ENCODE measurements at places on chromosomes 12 and 14. TPM values are rescaled to one million over a fixed set of nuclear protein-coding genes. Genes with fewer than 3 reads are reported as not detected.

GRCh38 chr12:121792607-121793439 is 665 bp downstream of the RHOF start:
- DNase-seq, result peak; percentile 79

GRCh38 chr14:72970058-72970630 is 43.9 kb downstream of the DCAF4 start:
- no peak for DNase-seq

DNA sequence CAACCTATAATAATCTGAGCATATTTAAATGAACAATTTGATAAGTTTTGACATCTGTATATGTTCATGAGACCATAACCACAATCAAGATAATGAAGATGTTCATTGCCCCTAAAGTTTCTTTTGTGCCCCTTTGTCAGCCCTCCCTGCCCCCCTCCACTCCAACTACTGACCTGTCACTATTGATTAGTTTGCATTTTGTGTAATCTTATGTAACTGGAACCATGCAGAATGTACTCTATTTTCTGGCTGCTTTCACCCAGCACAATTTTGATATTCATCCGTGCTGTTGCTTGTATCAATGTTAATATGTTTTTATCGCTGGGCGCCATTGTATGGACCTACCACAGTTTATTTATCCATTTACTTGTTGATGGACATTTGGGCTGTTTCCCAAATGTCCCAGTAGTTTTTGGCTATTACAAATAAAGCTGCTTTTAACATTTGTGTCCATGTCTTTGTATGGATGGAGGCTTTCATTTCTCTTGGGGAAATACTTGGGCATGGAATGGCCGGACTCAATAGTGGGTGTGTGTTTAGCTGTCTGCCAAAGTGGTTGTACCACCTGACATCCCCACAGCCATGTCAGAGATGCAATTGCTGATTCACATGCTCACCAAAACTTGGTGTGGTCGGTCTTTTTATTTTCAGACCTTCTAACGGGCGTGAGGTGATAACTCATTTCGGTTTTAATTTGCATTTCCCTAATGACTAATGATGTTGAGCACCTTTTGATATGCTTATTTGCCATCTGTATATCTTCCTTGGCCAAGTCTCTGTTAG is 38.9 kb downstream of the EML1 start:
- DNase-seq, result no peak

GRCh38 chr14:56120091-56120691 is 2.0 kb downstream of the PELI2 start:
- no peak for DNase-seq

DNA sequence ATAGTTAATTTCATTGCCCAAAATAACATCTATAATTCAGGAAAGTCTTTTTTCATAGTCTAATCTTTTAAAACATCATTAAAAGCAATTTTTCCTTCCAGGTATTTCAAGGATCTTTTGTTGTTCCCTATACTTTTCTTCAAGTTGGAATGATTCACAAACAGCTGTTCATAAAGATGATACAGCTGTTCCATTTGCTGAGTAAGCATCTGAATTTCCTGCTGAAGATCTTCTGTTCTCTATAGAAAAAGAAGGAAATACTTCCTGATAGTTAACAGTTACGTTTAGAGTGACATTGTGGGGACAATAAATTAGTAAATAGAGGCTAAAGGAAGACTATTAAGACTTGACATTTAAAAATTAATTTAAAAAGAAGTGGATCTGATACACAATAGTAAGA is 30.3 kb upstream of the ESR2 start:
- no peak for DNase-seq

Gene NEMF
- 120 TPM for total RNA-seq

Gene RIN3
- total RNA-seq, result 202 TPM

Gene PPFIBP1
- 9.0 TPM for total RNA-seq
